ENCODE measurements at places on chromosomes 5 and 9.

DNA sequence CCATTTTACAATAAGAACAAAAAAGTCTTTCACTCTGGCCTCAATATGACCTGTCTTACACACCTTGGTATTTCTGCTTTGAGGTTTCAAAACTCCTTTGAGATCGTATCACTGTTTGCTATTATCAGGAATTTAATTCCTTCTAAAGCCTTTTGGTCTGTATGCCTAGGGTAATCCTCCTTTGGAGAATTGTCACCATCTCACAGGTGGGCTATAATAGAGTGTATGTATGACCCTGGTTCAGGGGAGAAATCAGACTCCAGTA lies 13.7 kb downstream of the CMYA5 start:
- DNase-seq = no peak

- DNase-seq = no peak
These were observed 217.0 kb downstream of the FBXL7 start for GRCh38 chr5:15717001-15717400.

GRCh38 chr5:104733063-104733669 lies 1170.6 kb upstream of the NUDT12 start:
- peak; percentile 33 for DNase-seq

GRCh38 chr5:96626956-96627355 lies 35.2 kb upstream of the CAST start:
- DNase-seq = no peak

- DNase-seq = no peak
These were observed 51.9 kb downstream of the SMIM23 start for GRCh38 chr5:171837522-171837921.

DNA sequence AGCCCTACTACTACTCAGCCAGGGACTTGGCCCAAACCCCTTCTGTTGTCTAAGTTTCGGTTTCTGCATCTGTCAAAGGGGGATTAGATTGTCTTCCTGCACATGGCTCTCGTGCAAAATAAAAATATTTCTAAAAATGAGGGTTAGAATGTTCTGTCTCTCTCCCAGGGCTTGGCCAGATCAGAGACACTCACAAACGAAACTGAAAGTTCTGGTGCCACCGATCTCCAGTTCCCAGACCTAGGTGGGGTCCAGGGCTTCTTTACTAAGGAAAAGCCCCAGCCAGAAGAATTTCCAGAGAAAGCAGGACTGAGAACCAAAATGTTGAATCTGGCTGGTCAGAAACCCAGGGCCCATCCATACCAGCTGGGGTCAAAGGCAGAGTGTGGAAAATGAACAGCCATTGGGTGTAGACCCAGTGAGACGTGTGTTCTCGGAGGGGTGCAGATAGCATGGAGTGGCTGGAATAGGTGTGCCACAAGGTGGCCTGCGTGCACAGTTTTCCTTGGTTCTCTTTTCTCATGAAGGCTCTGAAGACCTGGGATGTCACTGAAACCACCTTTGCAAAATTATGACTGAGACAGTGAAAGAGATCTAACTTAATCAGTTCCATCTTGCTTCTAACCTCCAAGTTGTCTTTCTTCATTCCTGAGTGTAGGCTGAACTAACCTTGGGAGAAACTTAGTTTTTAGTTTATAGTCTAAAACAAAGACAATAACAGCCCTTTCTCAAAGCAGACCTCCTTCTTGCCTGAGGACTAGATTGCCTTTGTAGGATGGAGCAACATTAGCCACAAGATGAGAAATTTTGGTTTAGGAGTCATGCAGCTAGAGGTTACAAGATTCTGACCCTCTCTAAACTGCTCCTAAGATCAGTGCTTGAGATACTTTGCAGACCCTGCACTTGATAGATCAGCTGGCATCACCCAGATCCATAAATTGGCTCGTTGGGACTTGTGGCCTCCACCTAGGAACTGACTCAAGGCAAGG lies 2.3 kb upstream of the SLC23A1 start:
- DNase-seq = peak; percentile 30

GRCh38 chr5:174642816-174643405 lies 81.5 kb upstream of the MSX2 start:
- DNase-seq = no peak

GRCh38 chr9:87193925-87194868 lies 246.9 kb upstream of the GAS1 start:
- no peak for DNase-seq

GRCh38 chr9:14343261-14344031 lies 29.5 kb upstream of the NFIB start:
- DNase-seq = peak; percentile 45

GRCh38 chr5:159972538-159973362 lies 36.2 kb upstream of the TTC1 start:
- no peak for DNase-seq

DNA sequence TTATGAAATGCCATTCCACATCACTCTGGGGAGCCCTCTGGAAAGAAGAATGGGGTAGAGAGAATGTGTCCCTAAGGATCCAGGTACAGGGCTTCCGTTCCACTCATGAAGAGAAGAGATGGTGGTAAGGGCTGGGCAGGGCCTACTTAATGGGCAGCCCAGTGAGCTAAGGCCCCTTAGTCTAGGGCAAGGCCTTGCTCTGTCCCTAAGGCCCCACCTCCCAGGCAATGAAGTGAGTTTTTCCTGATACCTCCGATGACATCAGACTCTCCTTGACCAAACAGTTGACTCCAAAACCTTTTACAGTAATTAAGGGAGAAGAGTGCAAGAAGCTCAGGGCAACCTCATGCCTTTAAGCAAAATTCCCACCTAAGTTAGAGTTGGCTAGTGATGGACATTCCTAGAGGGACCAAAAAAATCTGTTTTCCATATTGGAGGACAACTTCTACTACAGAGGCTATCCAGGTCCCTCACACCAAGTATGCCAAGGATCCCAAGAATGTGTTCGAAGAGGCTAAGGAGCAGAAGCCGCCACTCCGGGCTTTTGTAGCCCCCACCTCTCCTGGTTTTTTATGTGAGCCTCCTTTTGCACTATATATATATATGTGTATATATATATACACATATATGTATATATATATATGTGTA lies 5.9 kb downstream of the KLF9 start:
- DNase-seq = no peak

DNA sequence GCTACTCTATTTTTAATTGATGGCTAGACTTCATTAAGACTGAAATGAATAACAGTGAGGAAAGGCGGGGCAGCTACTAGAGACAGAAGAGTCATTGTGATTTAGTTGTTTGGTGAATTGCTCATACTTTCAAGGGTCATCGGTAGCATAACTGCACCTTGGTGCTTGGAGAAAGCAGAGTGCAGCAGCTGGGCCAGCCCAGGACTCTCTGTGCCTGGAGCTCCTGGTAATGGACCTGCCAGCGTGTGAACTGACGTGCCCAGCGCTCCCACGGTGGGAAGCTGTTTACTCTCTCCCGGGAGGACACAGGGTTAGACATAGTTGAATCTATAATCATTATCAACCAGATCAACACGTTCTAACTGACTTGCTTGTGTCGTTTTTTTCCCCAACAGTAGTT lies 42.9 kb downstream of the LURAP1L start:
- DNase-seq = peak; percentile 99

DNA sequence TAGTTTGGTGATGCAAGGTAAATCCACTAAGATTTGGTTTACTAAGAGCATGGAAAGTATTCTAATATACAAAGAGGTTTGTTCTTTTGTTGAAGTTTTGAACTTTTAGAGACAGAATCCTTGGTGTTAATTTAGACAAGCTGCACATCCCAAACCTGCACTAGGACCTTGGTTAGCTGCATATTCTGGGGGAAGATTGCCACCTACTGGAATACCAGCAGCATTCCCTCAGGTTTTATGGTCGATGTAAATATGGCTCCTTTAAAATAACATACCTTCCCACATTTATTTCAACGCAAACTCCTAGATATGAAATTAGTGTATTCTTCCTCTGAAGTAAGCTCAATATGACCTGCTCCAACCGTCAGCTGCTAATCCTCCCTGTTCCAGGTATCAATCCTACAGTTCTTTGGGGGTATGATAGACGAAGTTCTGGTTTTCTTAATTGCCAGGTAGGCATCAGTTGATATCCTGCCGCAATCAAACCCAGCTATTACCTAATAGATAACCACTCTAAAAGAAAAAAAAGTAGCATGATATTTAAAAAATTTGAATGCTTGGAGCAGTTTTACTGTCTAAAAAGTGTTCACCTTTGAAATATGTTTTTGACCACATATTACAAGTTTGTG lies 624.1 kb downstream of the ISL1 start:
- DNase-seq = peak; percentile 92

- no peak for DNase-seq
These were observed 105.2 kb downstream of the WNK2 start for GRCh38 chr9:93288891-93289883.

DNA sequence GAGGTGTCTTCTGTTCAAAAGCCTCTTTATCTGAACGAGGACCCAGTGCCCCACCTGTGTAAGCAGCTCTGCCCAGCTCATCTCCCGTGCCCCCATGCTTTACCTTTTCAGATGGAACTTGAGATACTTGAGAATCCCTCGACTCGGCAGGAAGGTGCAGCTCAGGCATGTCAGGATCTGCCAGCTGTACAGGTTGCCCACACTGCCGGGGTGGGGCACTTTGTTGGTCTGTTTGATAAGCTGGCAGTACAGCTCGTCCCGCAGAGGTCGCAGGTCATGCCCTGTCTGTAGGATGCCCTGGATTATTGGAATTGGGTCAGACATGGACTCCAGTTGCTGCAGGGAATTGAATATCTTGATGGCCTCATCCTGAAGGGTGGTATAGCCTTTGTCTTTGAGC lies 58.0 kb upstream of the RETREG1 start:
- no peak for DNase-seq

DNA sequence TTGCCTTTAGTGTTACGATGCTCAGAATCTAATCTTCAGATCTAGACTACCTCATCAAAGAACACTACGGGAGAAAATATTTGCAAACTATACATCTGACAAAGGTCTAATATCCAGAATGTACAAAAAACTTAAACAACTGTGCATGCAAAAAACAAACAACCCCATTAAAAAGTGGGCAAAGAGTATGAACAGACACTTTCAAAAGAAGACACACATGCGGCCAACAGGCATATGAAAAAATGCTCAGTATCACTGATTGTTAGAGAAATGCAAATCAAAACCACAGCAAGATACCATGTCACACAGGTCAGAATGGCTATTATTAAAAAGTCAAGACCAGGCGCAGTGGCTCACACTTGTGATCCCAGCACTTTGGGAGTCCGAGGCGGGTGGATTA lies 31.0 kb upstream of the MEGF9 start:
- DNase-seq = no peak

DNA sequence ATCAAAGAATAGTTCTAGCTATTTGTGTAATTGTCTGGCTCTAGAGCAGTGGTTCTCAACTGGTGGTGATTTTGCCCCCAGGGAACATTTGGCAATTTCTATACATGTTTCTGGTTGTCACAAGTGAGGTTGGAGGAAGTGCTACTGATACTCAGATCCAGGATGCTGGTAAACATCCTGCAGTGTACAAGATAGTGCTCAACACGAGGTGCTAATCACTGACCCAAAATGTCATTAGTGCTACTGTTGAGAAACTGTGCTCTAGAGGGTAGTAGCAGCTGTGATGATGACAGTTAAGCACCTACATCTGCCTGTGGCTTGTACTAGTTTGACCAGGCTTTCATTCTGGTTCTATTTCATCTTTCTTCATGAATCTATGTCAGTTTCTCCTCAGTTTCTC lies 22.1 kb downstream of the LRRC19 start:
- DNase-seq = peak; percentile 24

GRCh38 chr9:92004045-92004392 lies 54.0 kb upstream of the ROR2 start:
- DNase-seq = no peak

- no peak for DNase-seq
These were observed 66.3 kb upstream of the PRRC1 start for GRCh38 chr5:127451096-127451495.

- DNase-seq = no peak
These were observed 80.3 kb downstream of the BOD1 start for GRCh38 chr5:173535976-173536639.

GRCh38 chr5:122447879-122448278 lies 135.8 kb downstream of the SNCAIP start:
- DNase-seq = peak; percentile 38

- DNase-seq = no peak
These were observed 49.6 kb upstream of the ATP10B start for GRCh38 chr5:160901656-160902055.

DNA sequence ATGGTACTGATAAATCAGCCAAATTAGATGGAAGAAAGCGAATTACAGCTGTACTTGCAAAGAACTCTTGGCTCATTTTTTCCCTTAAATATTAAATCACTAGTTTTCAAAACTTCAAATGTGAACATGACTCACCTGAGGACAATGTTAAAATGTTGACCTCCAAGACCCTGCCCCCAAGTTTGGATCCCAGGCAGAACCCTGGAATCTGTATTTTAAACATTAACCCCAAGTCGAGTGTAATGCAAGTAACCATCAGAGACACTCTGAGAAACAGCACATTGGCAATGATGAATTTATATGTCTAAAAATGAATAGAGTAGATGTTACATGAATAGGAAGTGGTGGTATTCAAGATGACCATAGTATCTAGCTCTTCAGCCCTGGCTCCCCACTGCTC lies 2.3 kb upstream of the CD274 start:
- no peak for DNase-seq

DNA sequence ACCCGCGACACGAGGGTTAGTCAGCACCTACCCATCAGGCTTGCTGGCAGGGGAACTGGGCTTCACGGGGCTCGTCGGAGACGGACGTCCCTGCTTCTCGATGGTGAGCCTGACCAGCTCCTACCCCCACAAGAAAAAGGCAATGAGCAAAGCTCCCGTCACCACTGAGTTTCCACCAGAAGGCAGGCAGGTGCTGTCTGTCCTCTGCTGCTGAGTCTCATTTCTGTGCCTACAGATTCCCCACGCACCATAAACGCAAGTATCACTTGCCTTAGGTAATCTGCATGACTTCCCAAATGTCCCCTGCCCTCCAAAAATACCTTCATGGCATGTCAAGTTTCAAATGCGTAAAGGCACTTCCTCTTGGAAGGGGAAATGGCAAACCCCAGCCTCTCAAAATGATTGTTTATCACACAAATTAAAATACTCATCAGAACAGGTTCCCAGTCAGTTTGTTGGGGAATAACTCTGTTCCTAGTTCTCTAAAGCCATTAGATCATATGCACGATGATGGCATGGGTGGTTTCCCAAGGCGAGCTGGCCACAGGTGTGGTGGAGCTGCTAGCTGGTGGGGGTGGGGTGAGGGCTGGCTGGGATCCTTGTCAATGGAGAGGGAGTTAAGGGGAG lies 85.0 kb downstream of the PRRT1B start:
- DNase-seq = peak; percentile 6

- peak; percentile 61 for DNase-seq
These were observed 33.9 kb upstream of the RAD23B start for GRCh38 chr9:107249131-107249533.

DNA sequence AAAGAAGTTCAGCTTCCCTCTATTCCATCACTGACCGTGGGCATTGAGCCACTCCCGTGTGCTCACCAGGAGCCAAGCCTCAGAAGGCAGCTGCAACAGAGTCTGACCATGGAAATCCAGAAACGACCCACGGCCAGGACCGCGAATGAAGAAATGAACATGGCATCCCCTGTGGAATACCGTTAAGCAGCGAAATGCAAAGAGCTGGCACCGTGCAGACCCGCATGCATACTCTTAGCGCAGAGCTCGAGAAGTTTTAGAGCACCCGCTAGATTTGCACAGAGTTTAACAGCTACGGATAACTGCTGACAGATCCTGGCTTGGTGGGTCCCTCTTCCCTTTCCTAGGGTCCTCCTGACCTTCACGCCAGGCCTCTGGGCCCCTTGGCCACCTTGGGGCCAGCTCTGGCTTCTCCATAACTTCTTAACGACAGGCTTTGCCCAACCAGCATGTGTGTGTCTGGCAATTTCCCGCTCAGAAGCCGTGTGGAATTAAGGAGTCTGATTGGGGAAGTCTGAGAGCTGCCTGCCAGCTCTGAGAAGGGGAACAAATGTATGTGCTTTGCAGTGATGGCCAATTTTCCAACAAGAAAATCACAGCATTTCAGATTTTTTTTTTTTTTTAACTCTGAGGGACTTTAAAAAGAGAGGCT lies 75.3 kb upstream of the COL5A1 start:
- no peak for DNase-seq

Data from NCI-H69 (cell line).